ENCODE measurements at places on chromosomes 7 and 10.

GRCh38 chr7:55917771-55918170 is 30.5 kb downstream of the ZNF713 start:
- DNase-seq, result no peak

DNA sequence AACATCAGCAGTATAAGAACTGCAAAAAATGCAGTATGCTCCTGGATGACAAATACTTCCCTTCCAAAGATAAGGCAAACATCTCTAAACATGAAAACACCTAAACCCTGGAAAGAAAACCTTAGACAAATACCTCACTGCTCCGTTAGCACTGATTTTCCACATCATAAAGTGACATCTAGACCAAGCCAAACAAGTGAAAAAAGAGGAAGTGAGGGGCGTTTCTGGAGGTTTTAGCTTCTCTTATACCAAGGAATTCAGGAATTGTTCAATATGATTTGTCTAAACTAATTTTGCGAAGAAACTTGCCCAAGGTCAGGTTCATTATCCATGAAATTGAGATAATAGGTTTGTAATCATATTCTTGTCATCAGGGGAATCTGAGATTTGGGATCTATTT is 279.7 kb downstream of the ADRA2A start:
- DNase-seq, result no peak

GRCh38 chr10:47287365-47287802 is 12.6 kb upstream of the GDF10 start:
- DNase-seq, result no peak

GRCh38 chr10:74882427-74882826 is 56.0 kb downstream of the KAT6B start:
- no peak for DNase-seq

DNA sequence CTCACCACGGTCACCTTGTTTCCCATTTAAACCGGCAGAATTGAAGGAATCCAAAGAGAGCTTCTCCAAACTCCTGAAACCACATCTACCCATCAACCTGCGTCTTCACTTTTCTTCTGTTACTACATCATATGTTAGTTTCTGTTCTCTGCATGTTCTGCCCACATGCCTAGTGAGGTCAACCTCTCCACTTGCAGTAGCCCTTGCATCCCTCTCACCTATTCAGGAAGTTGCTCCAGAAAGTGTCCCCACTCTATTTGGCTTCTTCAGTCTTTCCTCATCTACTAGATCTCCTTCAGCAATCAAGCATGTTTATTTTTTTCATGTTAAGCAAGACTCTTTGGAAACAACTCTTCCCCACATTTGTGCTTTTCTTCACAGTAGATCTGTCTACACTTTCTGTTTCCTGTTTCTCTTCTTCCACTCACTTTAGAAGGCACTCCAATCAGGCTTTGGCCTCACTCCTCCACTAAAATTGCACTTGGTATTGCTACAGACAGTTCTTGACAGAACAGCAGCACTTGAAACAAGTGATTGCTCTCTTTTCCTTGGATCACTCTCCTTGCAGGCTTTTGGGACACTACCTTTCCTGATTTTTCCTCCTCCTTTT is 7.5 kb downstream of the SAMD9L start:
- DNase-seq, result no peak

DNA sequence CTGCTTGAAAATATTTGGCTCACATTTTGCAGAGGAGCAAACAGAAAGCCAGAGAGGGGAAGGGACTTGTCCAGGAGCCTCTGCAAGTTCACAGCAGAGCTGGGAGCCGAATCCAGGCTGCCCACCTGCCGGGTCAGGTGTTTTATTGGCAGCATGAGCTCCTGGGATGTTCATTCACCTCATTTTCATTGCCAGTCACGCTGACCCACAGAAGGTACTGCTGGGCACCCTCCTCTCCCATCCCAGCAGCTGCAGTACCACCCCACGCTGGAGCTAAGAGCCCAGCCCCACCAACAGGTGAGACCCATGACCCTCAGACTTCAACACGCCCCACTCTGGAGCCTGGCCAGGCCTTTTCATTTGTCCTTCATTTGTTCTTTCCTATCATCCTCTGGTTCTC is 102.7 kb downstream of the GRID1 start:
- no peak for DNase-seq

GRCh38 chr7:129074361-129074871 is 19.5 kb upstream of the TNPO3 start:
- DNase-seq, result no peak

DNA sequence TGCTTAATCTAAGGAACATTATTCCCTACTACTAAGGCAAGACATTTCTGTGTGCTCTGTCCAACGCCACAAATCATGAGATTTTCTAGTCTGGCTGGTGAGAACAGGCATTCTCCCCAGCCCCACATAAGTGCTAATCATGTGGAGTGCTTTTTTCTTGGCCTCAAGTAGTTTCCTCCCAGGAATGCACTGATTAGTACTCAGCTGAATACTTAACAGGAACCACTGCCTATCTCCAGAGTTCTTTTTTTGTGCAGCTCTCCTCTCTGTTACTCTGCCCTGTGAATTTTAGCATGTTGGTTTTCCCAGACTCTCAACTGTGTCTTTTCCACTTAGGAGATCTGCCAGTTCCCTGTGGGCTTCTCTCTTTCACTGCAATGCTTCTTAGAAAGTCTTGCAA is 1098.5 kb upstream of the LRRTM3 start:
- DNase-seq, result no peak

GRCh38 chr10:44245601-44245938 is 139.3 kb downstream of the CXCL12 start:
- no peak for DNase-seq

- no peak for DNase-seq
These were observed 187.9 kb downstream of the PLXDC2 start for GRCh38 chr10:20004087-20004523.

All from stimulated activated CD8-positive, alpha-beta memory T cell treated with anti-CD3 and anti-CD28 coated beads, Interleukin-7, amount 100 ng/mL, for 24 hours (primary cell).